ENCODE measurements at places on chromosomes 11 and 22.

DNA sequence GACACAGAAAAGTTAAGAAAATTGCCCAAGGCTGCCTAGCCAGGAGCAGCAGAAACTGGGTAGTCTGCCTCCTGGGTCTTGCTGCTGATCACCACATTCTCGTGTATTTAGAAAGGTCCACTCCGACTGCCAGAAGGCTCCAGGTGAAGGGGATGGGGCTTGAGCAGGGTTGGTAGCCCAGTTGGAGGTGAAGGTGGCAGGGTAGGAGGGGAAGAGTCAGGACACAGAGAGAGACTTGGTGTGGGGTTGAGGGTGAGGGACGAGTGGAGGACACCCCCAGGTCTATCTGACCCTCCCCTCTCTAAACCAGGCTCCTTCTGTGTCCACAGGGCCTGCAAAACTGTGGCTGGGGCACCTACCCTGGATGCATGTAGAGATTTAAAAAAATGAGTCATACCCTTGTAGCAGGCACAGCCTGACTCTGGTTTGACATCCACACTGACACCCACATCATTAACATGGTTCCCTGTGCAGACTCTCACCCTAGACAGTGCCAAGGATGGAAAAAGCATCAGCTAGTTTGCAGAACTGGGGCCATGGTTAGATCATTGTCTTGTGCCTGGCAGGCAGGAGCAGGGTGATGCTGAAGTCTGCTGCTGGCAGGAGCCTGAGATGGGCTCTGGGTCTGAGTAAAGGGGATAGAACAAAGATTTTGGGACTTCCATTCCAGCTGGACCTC lies 273.2 kb downstream of the TENM4 start:
- H3K4me3 ChIP-seq, result no peak overlapping the region
- no peak for DNase-seq
- H3K4me1 ChIP-seq, result peaks cover 4% of the 10 kb centered on the region
- H3K36me3 ChIP-seq, result no peaks in the 10 kb centered on the region
- no peak overlapping the region for H3K27ac ChIP-seq

- no peak for DNase-seq
- no peak overlapping the region for H3K27ac ChIP-seq
- H3K36me3 ChIP-seq, result no peaks in the 10 kb centered on the region
- H3K4me1 ChIP-seq, result no peaks in the 10 kb centered on the region
- H3K27me3 ChIP-seq, result no peaks in the 10 kb centered on the region
Measured at GRCh38 chr11:13126430-13126829, 117.3 kb downstream of the RASSF10 start.

- H3K27me3 ChIP-seq, result peaks cover 13% of the 10 kb centered on the region
- H3K4me3 ChIP-seq, result peak overlapping the region; percentile 97
- H3K4me1 ChIP-seq, result peaks cover 19% of the 10 kb centered on the region
- H3K36me3 ChIP-seq, result no peaks in the 10 kb centered on the region
- DNase-seq, result no peak
- peak overlapping the region; percentile 91 for H3K27ac ChIP-seq
Measured at GRCh38 chr11:33258631-33259205, 1.5 kb downstream of the HIPK3 start.

DNA sequence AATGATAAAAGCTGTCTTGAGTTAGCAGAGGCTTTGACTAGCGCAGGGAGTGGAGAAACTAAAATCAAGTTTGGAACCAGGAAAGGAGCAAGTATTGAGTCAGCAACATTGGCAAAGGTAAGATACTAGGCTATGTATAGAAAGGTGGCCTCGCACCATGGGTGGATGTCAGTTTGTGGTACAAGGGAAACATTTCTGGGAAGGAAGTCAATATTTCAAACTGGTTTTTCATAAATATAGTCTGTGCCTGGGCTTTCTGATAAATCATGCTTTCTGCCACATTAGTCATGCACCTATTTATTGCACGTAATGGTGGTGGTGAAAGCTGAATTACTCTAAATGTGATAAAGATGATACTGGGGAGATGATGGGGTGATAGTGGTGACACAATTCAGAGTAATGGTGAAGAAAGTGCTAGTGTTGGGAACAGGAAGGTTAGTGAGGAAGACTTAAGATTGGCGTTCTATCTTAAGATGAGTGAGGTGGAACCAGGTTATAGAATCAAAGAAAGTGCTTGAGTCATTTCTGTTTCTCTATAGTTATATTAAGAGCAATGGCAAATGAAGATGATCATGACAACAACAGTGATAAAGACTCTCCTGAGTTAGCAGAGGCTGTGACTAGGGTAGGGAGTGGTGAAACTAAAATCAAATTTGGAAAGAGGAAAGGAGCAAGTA lies 729.0 kb downstream of the FAM181B start:
- no peaks in the 10 kb centered on the region for H3K27me3 ChIP-seq
- DNase-seq, result no peak
- H3K4me1 ChIP-seq, result no peaks in the 10 kb centered on the region
- no peak overlapping the region for H3K4me3 ChIP-seq
- H3K27ac ChIP-seq, result no peak overlapping the region

DNA sequence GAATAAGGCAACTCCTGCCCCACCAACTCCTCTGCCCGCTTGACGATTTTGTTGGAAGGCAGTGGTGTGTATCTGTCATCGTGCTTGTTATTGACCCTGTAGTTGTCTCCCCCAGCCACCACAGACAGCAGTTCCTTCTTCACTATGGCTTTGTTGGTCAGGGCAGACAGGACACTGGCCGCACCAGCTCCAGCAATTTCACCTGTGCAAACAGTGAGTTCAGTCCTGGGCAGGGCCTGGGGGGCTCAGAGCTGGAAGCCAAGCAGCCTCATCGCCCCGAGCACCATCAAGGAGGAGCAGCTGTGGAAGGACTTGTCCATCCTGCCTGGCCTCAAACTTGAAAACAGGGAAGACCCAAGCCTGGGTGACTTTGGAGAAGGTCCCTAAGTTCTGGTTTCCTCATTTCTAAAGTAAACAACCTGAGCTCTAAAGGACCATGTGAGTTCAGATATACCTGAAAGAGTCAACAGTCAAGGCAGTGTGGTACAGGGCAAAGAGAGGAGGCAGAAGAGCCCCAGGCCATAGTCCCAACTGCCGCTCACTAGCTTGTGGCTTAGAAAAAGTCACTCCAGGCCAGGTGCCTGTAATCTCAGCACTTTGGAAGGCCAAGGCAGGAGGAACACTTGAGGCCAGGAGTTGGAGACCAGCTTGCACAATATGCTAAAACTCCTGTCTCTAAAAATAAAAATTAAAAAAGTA lies 4.6 kb downstream of the PLAAT2 start:
- no peaks in the 10 kb centered on the region for H3K27me3 ChIP-seq
- H3K27ac ChIP-seq, result no peak overlapping the region
- H3K4me3 ChIP-seq, result no peak overlapping the region
- no peak for DNase-seq

GRCh38 chr11:62153617-62154016 lies 29.8 kb downstream of the INCENP start:
- H3K36me3 ChIP-seq, result no peaks in the 10 kb centered on the region
- no peak overlapping the region for H3K27ac ChIP-seq
- no peak for DNase-seq
- no peaks in the 10 kb centered on the region for H3K4me1 ChIP-seq

GRCh38 chr11:133681901-133682300 lies 149.6 kb upstream of the OPCML start:
- no peaks in the 10 kb centered on the region for H3K4me1 ChIP-seq
- peak; percentile 28 for DNase-seq
- no peaks in the 10 kb centered on the region for H3K27me3 ChIP-seq
- H3K4me3 ChIP-seq, result no peak overlapping the region

Measured in neural progenitor cell (in vitro differentiated cells).